ENCODE measurements at places on chromosomes 5 and 9.

DNA sequence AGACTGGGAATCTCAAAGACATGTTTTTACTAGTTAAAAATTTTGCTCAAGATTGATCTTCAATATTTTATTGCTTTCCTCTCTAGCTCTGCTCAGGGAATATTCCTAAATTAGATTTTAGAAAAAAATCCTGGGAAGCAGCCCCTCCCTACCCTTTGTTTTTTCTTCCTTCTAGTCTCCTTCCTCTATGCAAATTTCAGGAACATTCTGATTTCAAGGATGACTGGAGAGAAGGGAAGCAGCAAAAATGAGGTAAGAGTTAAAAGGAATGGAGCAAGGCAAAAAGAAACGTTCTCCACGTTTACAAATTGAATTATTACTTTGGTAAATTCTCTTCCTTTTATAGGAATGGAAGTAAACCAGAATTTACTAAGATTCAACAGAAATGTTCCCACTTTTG lies 493.4 kb upstream of the TUSC1 start:
- DNase-seq, result no peak

- DNase-seq, result peak; percentile 47
These were observed 30.3 kb downstream of the MELK start for GRCh38 chr9:36603006-36603405.

DNA sequence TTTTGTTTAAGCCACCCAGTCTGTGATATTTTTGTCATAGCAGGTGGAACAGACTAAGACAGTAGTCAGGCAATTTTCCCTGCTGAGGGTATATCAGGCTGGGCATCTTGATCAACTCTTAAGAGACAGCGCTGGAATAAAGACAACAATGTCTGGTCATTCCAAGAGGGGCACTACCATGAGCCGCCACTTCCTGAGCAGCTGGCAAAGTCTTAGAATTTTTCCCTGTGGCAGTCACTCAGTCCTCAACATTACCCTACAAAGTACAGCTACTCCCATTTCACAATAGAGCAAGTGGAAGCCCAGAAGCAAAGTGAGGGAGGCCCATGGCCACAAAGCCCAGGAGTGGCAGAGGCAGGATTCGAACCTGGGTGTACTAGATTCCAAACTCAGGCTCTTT lies 74.8 kb downstream of the SH3PXD2B start:
- no peak for DNase-seq

DNA sequence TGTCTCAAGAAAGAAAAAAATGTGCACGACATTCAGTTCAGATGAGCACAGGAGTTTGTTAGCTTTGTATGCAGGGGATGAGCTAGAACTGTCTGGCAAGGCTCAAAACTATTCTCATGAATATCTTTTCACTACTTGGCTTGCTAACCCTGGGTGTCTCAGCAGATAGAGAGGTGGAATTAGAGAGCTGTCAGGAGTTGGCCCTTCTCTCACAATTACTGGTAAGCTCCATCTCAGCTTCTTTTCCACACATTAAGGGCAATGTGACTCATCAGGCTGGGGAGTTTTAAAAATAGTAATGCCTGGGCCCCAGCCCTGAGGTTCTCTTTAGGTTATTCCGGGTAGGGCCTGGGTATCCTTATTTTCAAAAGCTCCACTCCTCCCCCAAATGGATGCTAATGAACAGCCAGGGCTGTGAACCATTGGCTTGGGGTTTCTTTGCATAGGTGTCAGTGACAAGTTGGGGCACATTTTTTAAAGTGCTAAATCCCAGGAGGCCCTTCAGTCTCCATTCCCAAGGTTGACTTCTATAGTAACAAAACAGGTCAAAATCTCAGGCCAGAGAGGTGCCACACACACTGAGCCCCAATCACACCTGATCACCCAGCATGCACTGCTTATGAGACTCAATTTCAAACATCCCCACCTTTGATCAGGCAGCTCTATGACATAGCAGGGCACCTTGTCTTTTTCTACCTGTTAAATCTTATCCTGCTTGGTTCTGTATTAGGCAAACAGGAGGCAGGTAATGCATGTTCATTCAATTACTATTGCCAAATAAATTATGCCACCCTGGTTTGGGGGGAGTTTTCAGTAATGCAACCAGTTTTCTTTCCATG lies 239.7 kb upstream of the DAP start:
- DNase-seq, result no peak

GRCh38 chr5:179409806-179410205 lies 64.5 kb upstream of the ADAMTS2 start:
- no peak for DNase-seq

GRCh38 chr5:139852696-139853095 lies 57.1 kb downstream of the PSD2 start:
- no peak for DNase-seq

GRCh38 chr9:125763394-125763801 lies 16.2 kb downstream of the PBX3 start:
- DNase-seq, result peak; percentile 8

DNA sequence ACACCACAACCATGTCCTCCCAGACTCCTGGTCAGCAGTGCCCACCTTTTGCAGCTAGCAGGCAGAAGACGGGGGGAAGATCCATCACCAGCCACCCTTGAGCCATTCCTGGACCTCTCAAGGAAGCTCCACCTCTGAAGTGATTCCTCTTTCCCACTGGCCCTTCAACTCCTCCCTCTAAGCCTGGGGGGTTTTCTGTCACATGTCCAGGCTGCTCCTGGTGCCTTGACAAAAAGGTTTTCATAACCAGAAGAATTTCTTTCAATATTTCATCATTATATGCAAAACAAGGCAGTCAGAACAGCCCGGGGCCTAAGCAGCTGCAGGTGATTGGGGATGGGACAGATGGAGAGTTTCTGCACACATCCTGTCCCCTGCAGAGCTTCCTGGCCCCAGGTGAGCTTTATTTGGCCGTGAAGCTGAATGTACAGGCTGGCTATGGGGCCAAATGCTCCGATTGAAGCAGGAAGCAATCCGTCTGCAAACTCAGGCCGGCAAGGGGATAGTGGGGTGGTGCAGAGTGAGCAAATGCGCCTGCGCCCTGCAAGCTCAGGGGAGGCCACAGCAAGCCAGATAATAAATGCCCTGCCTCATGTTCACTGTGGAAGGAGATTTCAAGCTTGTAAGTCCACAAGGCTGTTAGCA lies 173.5 kb downstream of the C5orf15 start:
- DNase-seq, result no peak

- DNase-seq, result no peak
These were observed 370.0 kb downstream of the HINT1 start for GRCh38 chr5:130795037-130795436.

All from AG08396 (cell line).